ENCODE measurements at places on chromosomes 6 and 20.

DNA sequence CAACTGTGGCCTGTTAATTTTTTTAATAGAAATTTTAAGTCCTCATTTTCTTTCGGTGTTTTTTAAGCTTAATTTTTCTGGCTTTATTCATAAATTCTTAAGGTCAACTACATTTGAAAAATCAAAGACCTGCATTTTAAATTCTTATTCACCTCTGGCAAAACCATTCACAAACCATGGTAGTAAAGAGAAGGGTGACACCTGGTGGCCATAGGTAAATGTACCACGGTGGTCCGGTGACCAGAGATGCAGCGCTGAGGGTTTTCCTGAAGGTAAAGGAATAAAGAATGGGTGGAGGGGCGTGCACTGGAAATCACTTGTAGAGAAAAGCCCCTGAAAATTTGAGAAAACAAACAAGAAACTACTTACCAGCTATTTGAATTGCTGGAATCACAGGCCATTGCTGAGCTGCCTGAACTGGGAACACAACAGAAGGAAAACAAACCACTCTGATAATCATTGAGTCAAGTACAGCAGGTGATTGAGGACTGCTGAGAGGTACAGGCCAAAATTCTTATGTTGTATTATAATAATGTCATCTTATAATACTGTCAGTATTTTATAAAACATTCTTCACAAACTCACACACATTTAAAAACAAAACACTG, 10.1 kb downstream of the HFE start:
- DNase-seq, result peak; percentile 61

GRCh38 chr20:9516234-9516871, 2.0 kb downstream of the LAMP5 start:
- no peak for DNase-seq

- no peak for DNase-seq
These were observed 401.8 kb downstream of the PREX1 start for GRCh38 chr20:48425817-48426612.

GRCh38 chr6:53301801-53302537, 46.8 kb downstream of the ELOVL5 start:
- no peak for DNase-seq

- peak; percentile 24 for DNase-seq
These were observed 5.1 kb upstream of the TUBB1 start for GRCh38 chr20:59013959-59014608.

GRCh38 chr6:7881765-7882500, 28.7 kb downstream of the TXNDC5 start:
- no peak for DNase-seq

- DNase-seq, result no peak
These were observed 130.5 kb downstream of the MRPL14 start for GRCh38 chr6:43996618-43997344.

DNA sequence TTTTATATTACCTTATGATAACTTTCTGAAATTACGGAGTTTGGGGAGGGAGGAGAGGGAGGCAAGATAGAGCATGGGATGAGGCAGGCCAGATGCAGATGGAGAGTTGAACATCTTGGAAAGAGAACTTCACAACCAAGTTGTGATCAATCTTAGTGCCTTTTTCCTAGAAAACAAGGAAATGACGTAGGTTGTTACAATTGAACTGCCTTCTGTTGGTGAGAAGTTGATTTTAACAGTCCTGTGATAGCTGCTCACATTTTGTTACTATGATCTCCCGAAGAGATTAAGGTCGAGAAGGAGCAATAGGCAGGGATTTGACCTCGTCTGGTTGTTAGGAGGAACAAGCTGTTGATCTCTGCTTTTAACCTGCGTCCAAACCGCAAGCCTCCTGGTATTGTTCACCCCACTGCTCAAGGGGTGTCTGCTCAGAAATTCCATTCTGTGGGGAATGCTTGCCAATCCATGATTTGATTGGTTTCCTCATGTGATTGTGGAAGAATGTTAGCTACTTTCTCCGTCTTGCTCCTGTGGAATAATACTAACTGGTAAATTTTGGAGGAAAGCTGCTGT, 35.1 kb downstream of the TIAM2 start:
- no peak for DNase-seq

- DNase-seq, result no peak
These were observed 51.7 kb downstream of the TMEM170B start for GRCh38 chr6:11589261-11589660.

DNA sequence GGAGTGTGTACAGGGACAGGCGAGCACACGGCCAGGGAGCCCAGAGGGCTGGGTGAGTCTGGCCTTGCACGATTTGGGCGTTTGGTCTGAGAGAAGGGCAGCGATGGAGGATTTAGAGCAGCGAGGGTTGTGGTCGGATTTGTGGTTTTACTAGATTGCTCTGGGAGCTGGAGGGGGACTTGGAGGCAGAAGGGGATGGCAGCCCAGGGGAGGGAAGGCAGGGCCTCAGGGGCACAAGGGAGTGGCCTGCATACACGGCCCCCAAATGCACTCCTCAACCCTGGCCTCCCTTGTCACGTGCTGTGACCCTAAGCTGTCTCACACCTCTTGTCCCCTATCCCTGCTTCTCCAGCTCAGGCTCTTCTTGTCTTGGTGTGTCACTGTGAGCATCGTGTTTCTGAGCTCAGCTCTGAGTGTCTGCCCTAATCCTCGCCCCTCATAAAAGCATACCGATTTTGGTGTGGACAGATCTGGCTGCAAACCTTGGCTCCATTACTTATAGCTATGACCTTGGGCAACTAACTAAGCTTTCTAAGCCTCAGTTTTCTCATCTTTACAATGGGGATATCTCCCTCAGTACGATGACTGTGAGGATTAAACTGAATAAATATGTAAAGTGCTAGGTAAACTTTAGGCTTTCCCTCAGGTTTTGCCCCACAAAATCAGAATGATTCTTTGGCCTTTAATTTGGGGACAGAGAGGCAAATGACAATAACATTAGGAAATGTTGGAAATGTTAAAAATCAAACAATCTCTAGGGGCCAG, 120.1 kb upstream of the ARMC2 start:
- DNase-seq, result no peak

DNA sequence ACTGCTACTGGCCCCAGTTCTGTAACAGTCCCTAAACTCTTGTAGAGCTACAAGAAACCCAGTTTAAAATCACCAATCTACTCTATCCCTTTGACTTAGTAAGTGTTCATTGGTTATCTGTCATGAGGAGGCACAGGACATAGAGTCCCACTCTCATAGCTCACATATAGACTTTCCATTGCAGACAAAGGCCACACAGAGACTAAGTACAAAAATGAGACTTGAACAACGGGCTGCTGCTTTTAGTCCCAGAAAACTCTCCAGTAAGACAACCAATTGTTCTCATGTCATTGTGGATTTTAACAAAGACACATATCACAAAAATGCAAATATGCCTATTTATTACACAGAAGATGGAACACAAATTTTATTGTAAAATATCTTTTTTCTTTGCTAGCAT, 197.4 kb downstream of the PTPRK start:
- no peak for DNase-seq

- no peak for DNase-seq
These were observed 52.8 kb downstream of the FOXC1 start for GRCh38 chr6:1662534-1662933.

GRCh38 chr6:2021713-2022125, 223.7 kb downstream of the GMDS start:
- DNase-seq, result no peak

GRCh38 chr20:40703975-40704530, 15.0 kb upstream of the MAFB start:
- no peak for DNase-seq

DNA sequence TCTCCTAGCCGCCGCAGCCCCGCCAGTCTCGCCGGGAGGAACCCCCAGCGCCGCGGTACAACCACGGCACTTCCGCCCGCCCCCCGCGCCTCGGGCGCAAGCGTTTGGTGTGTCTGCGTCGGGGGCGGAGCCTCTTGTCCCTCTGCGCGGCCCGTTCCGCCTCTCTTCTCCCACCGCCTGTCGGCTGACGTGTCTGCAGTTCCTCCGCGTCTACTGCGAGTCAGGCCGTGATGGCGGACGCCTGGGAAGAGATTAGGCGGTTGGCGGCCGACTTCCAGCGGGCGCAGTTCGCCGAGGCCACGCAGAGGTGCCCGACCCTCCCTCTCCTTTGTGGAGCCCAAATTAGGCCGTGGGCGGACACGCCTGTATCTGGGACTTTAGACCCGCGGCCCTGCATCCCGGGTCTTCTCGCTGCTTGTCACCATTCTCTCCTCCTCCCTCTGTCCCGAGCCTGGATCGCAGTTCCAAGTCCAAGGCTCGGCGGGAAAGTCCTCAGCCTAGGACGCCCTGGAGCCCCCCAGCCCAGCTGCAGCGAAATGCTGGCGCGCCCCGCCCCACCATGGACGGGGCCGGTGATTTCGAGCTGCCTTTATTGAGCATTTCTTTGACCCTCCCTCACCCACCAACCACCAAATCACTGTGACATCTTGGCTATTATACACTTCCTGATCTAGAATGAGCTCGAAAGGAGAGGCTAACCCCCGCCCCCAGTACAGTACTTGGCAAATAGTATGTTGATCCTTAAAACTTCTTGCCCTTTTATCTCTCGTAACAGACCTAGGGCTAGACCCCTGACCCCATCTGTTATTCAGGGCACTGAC, at the start of gene UFL1:
Gene UFL1, plus strand, starts transcription at position 163 of the 821 bp plus-strand sequence. Its CDS starts 68 bp downstream, at position 231.
- DNase-seq, result peak; percentile 96

DNA sequence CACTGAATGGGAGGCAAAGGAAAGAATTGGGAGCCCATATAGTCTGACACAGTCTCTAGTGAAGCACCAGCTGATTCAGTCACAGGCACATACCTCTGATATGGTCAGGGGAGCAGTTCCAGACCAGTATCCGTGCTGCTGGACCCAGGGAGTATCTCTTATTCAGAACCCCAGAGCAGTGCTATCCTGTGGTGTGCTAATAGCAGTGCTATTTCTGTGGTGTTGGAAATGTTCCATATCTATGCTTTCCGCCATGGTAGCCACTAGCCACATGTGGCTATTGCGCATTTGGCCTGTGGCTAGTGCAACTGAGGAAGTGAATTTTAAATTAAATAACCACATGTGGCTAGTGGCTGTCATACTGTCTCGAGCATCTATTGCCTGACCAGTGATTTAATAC, 11.0 kb downstream of the SCUBE3 start:
- DNase-seq, result no peak

- DNase-seq, result no peak
These were observed 41.7 kb downstream of the ISM1 start for GRCh38 chr20:13262671-13263360.

GRCh38 chr6:148538261-148539190, 195.9 kb downstream of the SASH1 start:
- no peak for DNase-seq

GRCh38 chr6:35477551-35478179, 9.5 kb downstream of the RPL10A start:
- DNase-seq, result no peak

- DNase-seq, result peak; percentile 17
These were observed 20.9 kb upstream of the POM121L2 start for GRCh38 chr6:27332692-27333641.

- DNase-seq, result no peak
These were observed 14.9 kb downstream of the CRISP2 start for GRCh38 chr6:49698478-49698877.

GRCh38 chr6:88872962-88873361, 90.5 kb downstream of the RNGTT start:
- DNase-seq, result no peak

DNA sequence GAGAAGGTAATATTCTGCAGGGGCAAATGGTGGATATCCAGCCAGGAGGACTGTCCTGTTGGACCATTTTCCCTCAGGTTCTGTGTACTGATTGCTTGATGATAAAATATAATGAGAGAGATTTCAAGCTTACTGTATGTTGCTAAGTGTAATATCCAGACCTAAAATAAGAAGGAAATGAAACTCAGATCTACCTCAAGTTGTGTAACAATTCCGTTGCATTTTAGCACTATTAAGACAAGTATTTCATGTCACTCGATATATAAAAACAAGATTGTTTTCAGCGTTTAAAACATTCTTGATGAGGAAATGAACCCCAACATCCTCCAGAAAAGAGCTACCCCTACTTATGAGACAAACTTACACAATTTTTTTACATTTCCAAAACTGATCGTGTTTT, 57.2 kb downstream of the RGS17 start:
- no peak for DNase-seq

DNA sequence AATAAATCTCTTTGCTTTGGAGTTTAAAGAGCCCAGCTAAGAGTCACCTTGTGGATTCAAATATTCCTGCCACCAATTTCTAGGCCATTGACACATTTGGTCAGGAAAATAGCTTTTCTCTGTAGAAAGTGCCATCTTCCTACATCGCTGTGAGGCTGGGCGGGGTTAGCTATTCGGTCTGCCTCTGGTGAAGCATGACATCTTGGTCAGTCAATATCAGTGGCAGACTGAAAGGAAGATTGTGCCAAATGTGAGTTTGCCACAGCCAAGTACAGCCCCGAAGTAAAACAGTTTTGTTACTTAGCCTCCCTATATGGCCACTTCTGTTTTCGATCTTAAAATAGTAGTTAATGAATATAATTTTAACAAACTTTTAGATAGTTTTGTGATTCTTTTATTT, 65.5 kb upstream of the FABP7 start:
- no peak for DNase-seq

DNA sequence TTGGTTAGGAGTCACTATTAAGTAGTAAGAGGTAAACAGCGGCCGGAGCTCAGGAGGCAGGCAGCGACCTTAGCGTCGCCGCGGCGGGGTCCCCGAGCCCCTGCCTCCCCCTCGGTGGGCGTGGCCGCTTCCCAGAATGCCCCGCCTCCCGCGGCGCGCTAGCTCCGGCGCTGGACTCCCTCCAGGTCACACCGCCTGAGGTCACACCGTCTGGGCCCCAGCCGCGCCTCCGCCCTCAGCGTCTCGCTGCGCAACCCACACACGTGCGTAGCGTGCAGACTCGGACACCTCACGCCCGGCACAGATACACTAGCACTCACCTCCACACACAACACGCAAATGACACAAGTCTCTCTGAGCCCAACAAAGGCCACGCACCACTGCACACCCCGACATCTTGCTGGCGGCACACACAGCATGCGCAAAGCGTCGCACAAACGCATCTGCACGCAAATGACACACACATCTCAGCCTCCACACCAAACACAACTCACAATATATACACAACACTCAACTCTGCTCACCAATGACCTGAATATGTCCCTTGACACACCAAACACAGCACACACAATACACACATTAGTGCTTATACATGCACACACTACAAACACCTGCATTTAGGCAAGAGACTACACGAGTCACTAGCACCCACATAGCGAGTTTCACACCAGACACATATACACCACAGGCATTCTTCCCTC, 17.6 kb upstream of the CDKN1A start:
- no peak for DNase-seq

DNA sequence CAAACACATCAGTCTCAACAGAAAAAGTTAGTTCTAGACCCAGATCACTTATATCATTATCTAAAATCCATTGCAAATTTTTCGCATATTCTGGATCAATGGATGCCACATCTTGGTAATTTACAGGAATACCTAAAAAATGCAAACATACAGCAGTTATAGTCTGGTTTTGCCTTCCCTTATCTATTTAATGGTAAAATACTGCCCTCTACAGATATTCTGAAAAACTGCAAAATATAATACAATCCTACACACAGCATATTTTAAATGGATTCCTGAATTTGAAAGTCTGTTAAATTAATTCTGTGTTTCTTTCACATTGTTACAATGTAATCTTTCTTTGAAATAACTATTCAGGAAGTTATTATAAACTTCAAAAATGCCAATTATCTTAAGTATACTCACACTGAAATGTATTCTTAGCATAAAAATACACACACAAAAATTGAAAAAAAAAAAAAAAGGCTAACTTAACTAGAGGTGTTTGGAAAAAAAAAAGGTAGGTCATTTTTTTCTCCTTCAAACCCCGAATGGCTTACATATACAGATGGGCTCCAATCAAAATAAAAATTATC, 88.4 kb downstream of the HACE1 start:
- DNase-seq, result peak; percentile 9

- DNase-seq, result no peak
These were observed 9.8 kb downstream of the LYRM4 start for GRCh38 chr6:5250911-5251310.
